ENCODE measurements at places on chromosomes 5 and 9.
A peak's percentile ranks its signal among the peaks of the same experiment; 100 is the strongest.

DNA sequence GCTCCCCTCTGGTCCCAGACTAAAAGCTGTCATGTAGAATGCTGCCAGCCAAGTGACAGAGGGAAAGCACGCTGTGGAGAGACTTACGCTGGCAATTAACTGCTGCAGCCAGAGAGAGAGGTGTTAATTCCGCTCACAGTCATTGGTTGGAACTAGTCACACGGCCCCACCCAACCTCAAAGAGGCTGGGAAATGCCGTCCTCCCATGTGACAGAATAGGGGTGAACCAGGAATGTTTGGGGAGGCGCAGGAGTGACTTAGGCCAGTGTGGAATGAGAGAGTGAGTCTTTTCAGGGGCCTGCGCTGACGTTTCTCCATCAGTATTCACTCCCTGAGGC is 87.6 kb downstream of the AMBP start:
- DNase-seq, result no peak

DNA sequence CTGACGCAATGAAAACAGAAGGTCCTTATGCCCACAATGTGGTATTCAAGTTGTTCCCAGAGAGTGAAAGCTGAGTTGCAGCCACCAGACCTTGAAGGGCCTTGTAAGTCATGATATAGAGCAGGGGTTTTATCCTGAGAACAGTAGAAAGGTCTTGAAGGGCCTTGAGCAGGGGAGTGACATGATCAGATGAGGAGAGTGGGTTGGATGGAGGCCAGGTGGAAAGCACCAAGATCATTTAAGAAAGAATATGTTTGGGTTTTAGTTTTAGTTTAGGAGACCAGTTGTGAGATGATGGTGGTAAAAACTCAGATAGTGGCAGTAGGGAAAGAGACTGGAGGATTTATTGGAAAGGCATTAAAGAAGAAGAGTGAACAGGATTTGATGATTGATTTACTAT is 5.9 kb downstream of the ITGA2 start:
- DNase-seq, result no peak

DNA sequence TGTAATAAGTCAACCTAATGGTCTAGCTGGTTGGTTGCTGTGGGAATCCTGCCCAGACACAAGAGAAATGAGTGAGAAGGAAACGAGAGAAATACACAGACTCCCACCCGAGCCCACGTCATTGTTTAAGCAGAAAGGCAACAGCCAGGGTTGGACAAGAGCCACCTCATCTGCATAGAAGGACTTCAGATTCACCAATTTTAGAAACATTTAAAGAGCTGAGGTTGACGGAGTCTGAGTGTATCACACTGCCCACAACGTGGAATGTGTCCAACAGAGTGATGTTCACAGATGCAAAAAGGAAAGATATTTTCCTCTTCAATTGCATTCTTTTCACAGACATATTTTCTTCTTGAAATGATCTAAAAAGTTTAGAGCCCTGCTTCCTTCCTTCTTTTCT is 349.5 kb downstream of the AGTPBP1 start:
- DNase-seq, result peak; percentile 41

DNA sequence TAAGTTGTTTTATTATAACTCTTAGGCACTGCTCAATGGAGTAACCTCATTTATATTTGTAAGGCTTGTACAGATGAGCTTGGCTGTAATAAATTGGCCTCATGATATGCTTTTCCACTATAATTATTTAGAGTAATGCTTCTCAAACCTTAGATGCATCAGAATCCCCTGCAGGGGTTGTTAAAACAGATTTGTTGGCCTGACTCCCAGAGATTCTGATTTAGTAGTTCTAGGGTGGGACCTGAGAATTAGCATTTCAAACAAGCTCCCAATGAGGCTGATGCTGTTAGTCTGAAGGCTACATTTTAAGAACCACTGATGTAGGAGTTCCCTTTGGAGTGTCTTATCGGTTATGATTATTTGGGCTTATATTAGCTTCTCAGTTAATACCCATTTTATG is 38.2 kb upstream of the ARSB start:
- no peak for DNase-seq

DNA sequence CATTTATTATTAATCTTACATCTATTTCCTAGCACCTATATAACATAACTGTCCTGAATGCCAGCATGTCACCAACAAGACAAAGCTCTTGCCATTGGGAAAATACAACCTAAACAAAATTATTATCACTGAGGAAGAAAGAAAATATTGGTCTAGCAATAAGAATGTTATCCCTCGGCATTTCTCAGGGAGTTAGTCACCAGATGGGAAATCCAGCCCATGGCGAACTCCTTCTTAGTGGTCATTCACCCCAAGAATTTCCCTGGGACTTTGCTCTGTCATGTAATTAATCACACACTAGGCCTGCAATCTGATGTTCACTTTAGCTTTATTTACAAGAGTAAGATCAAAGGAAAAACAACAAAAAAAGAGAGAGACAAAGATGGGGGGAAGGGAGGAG is 56.1 kb upstream of the TAS2R1 start:
- peak; percentile 71 for DNase-seq

- DNase-seq, result no peak
Measured at GRCh38 chr5:68406767-68407241, 191.2 kb downstream of the PIK3R1 start.

DNA sequence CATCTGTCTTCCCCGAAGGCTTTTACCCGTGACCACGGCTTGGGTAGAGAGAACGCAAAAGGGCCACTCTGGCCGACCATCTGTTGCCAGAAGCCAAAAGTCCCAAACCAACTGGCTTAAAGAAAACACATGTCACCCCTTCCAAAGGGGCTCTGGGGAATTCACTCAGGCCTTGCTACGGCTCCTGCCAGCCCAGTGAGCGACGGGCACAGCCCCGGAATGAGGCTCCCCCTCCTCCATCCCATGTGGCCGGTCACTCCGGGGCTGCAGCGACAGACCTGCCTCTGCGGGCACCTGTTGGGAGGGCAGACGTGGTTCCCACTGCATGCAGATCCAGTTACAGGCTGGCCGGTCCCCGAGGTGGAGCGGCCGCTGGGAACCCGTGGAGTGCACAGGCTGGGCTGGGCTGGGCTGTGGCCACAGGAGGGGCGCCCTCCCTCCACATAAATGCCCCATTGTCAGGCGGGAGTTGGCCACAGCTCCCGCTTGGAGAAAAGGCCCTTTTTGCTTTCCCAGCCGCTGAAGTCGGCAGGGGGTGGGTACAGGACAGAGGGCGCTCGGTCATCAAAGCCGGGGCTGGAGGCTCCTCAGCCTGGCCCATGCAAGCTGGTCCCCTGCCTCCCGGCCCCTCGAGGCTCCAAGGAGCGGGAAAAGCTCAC is 19.9 kb downstream of the NOTCH1 start:
- peak; percentile 50 for DNase-seq

DNA sequence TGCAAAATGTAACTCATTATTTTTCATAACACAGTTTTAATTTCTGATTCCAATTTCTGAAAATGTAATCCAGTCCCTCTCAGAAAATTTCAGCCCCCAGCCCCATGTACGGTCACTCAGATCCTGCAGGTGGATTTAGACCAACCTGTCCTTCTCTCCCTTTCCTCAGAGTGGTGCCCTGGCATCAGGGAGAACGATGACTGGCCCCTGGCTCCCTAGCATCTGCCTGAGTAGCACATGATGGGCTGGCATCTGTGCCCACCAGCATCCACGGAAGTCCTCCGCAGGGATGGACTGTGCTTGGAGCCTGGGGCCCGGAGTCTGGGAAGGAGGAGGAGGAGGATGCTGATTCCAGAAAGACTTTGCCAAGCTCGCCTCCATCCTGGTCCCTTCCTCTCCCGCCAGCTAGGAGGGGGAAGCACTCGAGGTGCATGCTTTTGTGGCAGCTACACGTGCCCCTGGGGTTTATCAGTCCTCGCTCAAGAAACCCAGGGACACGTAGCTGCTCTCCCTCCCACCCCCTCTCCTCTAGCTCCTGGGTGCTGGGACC is 54.4 kb upstream of the RUFY1 start:
- no peak for DNase-seq

DNA sequence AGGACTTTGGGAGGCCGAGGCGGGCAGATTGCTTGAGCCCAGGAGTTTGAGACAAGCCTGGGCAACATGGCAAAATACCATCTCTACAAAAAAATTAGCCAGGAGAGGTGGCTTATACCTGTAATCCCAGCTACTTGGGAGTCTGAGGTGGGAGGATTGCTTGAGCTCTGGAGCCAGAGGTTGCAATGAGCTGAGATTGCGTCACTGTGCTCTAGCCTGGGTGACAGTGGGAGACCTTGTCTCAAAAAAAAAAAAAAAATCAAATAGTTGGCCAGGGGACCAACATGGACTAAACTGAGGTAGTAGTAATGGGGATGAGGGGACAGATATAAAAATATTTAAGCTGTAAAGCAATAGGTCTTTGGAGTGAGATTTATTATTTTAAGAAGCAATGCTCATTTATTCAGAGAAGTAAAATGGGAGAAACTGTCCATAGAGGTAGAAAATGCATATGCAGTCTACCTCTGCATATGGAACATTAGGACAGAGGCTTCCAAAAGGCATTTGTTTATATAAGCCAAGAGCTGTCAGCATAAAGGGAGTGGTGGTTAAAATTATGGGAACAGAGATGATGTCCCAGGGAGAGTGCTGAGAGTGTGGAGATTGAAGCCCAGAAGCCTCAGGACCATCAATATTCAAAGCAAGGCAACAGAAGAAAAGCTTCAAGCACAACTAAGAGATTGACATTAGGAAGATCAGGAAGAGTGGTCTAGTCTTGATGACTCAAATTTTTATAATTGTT is 98.1 kb downstream of the UBE2R2 start:
- DNase-seq, result no peak

DNA sequence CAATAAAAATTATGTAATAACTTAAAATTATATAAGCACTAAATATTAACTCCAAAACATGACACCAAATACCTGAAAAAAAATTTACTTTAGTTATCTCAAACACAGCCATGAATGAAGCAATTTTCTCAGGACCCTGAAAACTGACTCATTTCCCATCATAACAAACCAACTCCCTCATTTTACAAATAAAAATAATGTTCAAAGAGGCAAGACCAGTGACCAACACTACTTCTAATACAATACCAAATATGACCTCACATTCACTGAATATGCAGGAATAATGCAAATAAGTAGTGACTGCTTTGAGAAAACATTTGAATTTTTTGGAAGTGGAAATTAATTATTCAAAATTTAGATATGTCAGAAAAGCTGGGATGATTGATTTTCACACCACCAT is 21.6 kb downstream of the FBLL1 start:
- no peak for DNase-seq

DNA sequence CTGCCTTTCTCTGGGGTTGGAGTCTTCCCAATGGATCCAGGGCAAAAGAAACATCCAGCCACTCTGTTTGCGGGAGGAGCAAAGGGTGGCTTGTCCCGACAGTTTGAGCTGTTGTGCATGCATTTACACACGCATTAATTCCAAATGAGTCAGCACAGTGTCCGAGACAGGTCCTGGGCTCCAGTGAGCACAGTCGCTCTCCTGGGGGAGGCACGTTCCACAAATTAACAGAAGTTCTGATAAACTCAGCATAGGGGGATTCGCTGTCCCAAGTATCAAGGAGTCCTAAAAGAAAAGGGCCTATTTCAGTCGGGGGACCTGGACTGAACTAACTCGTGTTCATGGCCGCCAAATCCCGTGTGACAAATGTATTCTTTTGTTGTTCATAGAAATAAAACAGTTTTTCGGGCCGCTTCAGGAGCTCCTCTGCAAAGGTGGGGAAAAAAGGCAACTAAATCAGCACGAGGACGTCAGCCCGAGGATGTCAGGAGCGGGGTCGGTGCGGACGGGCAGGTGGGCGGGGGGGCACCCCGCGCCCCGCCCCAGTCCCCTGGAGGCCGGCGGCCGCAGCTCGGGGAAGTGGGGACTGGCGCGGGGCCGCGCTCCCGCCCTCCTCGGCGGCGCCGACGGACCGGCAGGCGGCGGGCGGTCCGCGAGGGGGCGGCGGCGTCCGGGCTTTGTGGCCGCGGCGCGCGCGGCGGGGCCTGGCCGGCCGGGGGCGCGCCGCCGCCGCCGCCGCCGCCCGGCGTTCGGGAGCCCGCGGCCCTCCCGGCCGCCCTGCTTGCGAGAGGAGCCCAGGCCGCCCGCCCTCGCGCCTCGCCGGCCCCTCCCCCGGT is at the start of gene MSANTD3:
Gene MSANTD3 (plus strand): TSS at position 614 of the 836 bp plus-strand sequence. CDS start 14,796 bp downstream, outside the sequence.
- peak; percentile 72 for DNase-seq

DNA sequence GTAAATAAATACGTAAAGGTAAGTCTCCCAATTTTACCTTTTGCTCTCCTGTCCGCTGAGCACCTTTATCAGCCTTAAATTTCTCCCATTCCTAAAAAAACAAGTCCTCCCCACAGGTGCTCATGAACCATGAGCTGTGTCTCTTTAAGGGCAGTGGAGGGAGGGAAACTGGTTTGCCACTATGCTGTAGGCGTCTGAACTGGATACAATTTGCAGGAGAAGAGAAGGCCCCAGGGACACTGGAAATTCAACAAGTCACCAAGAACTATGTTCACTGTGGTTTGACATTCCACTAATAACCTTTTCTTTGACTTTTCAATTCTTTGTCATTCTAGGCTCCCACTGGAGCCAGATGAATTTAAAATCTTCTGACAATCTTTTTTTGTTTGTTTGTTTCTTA is 72.2 kb downstream of the LHFPL2 start:
- DNase-seq, result no peak

GRCh38 chr9:111957856-111958631 is 61.4 kb downstream of the UGCG start:
- DNase-seq, result peak; percentile 97

GRCh38 chr5:23727271-23727670 is 219.9 kb downstream of the PRDM9 start:
- no peak for DNase-seq

DNA sequence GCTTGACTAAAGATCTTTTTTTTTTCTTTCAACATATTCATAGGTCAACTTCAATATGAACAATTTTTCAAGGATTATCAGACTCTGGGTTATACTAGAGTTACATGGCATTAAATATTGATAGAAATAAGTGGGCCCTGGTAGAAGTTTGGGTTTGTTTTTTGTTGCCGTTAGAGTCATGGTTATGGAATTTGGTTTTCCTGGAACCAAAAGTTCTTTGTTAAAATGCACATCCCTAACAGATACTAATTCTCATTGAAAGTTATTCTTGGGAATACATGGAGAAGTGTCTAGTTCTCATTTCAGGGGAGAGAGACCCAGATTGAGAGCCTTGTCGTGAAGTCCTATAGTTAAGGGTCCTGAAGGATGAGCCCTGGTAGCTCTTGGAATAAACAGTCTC is 124.9 kb downstream of the FGF1 start:
- no peak for DNase-seq

- DNase-seq, result peak; percentile 60
Measured at GRCh38 chr5:136082390-136083193, 50.1 kb upstream of the SMAD5 start.

- no peak for DNase-seq
Measured at GRCh38 chr5:170536525-170536924, 32.7 kb downstream of the KCNIP1 start.

All from astrocyte of the spinal cord (primary cell).